CD4-positive, alpha-beta T cell treated with Interleukin-1 beta for 1 hour (primary cell): ENCODE measurements at places on chromosomes 16 and 17.

GRCh38 chr17:82253179-82253544 lies 20.3 kb downstream of the CSNK1D start:
- DNase-seq: no peak

GRCh38 chr16:48619979-48620378 lies 10.0 kb upstream of the N4BP1 start:
- DNase-seq: no peak

- DNase-seq: no peak
Observed at GRCh38 chr16:67040906-67041305, 12.0 kb downstream of the CBFB start.

DNA sequence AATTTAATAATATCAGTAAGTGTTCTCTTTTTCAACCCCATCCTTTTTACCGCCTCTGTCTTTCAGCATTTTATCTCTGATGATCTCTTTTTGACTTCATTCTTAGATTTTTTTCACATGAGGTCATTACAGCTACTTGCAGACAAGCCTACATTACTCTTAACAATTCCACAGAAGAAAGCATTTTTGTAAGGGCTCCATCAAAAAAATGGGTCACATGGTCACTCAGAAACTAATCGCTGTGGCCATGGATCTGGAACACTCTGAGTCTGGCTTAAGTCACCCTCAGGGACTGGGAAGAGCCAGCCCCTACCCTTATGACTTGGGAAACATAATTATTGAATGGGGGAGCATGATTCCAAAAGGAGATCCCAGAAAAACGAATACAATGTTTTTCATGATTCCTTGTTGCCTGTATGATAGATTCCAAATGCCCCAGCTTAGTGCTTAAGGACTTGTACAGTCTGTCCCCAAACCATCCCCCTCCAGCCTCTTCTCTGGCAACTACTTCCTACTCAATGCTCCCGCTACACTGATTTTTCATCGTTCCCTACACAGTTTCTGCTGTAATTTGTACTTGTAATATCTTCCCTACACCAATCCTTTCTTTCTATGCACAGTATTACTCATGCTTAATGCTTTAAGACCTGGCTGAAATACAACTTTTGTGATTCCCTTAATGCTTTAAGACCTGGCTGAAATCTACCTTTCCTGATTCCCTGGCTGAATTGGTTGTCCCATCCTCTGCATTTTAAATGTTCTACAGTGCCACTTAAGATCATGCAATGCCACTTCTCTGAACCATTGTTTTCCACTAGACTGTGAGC lies 457.8 kb downstream of the HS3ST4 start:
- DNase-seq: no peak

DNA sequence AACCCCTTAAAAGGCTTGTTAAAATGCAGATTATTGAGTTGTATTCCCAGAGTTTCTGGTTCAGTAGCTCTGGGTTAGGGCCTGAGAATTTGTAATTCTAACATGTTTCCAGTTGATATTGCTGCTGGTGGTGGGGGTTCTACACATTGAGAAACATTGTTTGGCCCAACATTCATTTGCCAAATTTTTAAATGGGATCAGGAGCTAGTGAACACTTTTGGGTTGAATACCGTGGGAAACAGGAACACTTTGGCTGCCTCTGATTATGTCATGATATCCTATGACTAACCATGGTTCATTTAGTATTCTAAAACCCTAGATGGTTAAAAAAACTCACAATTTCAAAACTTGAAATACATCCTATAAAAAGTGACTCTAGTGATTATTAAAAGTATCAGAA lies 89.3 kb downstream of the RPGRIP1L start:
- no peak for DNase-seq

DNA sequence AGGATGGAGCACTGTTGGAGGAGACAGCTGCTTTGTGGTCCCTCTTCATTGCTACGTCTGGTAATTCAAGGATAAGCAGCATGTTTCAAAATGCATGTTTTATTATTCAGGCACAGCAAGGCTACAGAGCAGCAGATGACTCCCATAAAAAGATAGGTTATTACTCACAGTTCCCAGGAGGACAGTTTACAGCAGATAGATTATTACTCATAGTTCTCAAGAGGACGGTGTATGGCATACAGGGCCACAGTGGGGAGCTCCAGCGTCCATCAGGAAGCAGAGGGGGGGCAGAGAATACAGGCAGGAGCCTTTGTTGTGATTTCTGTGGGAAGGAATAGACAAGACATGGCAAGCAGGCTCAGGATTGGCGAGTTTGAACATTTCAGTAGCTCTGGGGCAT lies 72.9 kb downstream of the DNAH9 start:
- DNase-seq: no peak

GRCh38 chr17:40552806-40553693 lies 12.2 kb downstream of the CCR7 start:
- no peak for DNase-seq

DNA sequence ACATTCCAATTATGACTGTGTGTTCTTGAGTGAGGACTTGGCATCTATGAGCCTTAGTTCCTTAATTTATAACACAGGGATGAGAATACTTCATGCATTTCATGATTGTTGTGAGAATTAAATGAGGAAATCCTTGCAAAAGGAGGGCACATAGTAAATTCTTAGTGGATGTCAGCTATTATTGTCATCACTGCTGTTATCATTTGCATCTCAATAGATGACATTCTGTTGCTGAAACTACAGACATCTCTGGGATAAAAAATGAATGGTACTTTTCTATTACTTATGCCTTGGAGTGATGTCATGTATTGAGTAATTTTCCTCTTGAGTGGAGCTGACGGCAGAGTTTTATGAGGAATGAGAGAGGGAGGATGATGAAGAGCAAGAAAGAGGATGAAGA lies 184.4 kb upstream of the CDH11 start:
- DNase-seq: no peak

GRCh38 chr17:378068-378467 lies 25.5 kb upstream of the RPH3AL start:
- DNase-seq: no peak

- no peak for DNase-seq
Observed at GRCh38 chr17:47959825-47960655, 2.4 kb upstream of the PRR15L start.

DNA sequence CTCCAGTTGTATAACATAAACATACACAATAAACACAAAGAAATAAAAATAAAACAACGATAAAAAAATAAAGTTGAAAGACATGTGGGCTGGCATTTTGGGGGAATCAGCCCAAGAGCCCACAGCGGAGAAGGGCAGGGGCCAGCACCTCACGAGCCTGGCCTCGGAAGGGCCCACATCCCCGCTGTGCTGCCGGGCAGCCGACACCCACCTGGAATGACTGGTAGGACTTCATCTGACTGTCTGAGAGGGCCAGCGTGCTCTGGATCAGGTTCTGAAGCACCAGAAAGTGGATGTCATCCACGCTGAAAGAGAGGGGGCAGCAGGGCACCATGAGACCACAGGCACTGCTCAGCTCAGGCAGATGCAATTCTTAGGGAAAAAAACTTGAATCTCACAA lies 73.5 kb downstream of the GTF3C1 start:
- no peak for DNase-seq

DNA sequence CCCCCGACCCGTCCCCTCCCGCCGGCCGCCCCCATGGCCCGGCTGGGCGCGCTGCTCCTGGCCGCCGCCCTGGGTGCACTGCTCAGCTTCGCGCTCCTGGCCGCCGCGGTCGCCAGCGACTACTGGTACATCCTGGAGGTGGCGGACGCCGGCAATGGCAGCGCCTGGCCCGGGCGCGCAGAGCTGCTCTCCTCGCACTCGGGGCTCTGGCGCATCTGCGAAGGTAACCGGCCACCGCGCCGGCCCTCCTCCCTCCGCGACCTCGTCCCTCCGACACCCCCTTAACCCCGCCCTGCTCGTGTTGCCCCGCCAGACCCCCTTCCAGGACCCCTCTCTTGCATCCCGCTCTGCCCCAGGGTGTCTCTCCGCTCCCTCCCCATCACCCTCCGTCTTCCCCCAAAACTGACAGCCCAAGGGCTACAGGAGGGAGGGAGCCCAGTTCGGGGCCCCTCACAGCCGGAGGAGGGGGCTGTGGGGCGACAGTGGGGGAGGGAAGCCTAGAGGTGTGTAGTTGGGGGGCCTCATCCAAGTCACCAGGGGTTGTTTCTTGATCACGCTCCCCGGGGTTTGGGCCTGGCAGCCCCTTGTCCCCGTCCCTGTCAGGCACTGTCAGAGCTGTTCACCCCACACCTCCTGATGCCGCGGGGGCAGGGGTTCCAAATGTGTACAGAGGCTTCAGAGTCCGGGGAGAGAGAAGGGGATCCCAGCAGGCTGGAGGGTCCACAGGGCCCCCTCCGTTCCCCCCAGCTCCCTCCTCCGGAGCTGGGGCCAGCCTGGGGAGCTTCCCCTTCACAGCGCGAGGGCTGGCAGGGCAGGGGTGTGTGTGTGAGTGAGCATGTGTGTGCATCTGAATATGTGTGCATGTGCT lies 794 bp downstream of the TMEM235 start:
- DNase-seq: peak; percentile 10

- DNase-seq: no peak
Observed at GRCh38 chr17:61475726-61476125, 23.5 kb downstream of the TBX4 start.

DNA sequence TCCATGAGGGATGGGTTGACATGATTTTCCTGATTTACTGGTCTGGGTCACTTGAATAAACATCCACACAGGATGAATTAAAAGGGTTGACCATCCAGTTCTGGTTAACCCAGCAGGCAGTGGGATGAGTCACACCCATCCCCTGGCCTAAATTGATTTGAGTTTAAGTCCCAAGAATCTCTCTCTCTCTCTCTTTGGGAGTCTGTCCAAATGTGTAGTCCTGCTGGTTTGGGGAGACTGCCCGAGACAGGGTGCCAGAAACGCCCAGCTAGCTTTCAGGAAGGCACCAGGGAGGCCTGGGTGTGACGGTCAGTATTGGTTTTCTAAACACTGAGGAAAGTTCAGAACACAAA lies 38.8 kb downstream of the SCPEP1 start:
- no peak for DNase-seq

- peak; percentile 42 for DNase-seq
Observed at GRCh38 chr16:54930005-54930868, at the start of gene IRX5. Gene IRX5, plus strand, starts transcription at chr16:54930865. Its CDS starts 334 bp downstream, at chr16:54931199.

GRCh38 chr17:1186923-1187771 lies 7.4 kb upstream of the ABR start:
- DNase-seq: peak; percentile 76

- peak; percentile 72 for DNase-seq
Observed at GRCh38 chr17:31494259-31495021, 103.0 kb downstream of the RAB11FIP4 start.

DNA sequence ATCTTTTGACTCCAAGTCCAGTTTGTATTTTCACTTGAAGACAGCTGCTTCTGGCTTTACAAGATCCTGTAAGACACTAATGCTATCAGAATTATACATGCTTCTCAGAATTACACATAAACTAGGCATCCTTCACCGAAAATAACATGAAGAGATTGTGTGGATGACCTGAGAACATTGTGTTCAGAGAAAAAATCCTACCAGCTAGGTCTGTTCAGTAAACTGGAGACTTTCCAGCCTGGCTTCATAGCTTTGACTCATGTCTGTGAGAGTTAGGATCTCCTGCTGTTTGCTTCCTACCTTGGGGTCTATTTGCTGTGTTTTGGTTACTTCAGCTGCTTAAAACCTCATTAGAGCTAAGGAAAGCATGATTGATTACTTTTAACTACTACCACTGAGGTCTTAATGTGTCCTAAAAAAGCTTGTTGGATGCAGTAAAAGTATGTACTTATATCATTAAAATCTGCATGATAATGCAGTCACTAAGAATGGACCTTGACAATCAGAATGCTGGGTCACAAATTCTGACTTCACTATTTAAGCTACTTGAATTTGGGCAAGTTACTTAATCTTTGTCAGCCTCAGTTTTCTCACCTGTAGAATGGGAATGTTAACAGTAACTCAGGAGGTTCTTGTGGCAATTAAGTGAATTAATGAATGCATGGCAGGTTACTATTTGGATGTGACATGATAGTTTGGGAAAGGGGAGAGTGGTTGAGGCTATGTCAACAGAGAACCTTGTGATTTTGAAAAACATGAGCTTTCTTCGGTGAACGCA lies 8.0 kb upstream of the MYH13 start:
- DNase-seq: no peak

GRCh38 chr16:23131931-23132621 lies 17.2 kb downstream of the USP31 start:
- no peak for DNase-seq

DNA sequence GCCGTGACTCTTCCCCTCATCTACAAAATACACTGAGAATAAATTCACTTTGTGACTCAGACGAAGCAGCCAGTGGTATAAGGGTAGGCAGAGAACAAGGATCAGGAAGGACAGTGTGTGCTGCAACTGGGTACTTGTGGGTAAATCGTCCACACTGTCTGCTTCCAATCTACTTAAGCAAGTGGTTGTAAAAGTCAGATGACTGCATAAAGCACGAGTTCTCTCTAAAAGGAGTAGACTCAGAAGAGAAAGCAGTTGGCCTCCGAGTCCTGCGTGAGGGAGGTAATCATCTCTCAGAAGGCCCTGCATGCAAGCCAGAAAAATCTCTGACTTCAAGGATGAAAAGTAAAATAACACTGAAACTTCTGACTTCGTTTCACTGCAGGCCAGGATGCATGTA lies 43.1 kb downstream of the ANKFY1 start:
- DNase-seq: no peak

- peak; percentile 62 for DNase-seq
Observed at GRCh38 chr17:43907425-43907981, at the start of gene MPP2. Gene MPP2, minus strand, starts transcription at chr17:43907536. Its CDS starts 3,076 bp downstream, at chr17:43904460.

- DNase-seq: no peak
Observed at GRCh38 chr17:14760212-14760611, 459.3 kb downstream of the HS3ST3B1 start.

DNA sequence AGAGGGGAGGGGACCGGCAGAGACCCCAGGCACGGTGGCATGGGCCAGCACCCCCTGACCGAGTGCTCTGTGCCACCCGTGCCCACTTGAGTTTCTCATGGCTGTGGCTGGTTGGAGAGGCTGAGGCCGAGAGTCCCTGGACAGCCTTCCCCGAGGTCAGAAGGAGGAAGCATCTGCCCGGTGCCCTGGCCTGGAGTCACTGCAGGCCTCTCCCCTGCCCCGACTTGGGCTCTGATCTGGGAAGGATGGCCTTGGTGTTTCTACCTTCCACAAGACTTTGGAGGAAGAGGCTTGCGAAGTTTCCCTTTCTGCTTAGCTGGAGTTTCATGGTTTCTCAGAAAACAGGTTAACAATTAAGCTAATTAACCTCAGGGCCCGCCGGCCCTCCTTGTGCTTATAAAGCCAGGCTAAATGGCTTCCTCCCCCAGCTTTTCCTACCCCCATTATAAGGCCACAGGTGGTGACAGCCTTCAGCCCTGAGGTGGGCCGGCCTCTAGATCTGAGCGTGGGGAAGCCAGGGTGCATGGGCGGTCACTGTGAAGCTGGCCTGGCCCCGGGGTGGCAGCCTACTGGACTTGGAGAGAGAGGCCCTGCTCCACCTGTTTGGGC lies 17.3 kb downstream of the LLGL2 start:
- no peak for DNase-seq

- no peak for DNase-seq
Observed at GRCh38 chr16:66751053-66751302, 431 bp downstream of the DYNC1LI2 start.

DNA sequence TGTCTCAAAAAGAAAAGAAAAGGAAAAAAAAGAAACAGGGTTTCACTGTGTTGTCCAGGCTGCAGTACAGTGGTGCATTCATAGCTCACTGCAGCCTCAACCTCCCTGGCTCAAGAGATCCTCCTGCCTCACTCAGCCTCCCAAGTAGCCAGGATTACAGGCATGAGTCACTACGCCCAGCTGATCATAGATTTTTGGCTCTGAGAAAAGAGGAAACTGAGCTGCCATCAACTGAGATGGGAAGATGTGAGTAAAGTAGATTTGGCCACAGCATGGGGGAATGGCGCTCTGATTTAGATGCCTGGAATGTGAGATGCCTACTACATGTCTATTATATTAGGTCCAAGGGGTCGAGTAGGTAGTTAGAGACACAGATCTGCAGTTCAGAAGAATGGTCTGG lies 5.9 kb upstream of the NAGS start:
- DNase-seq: no peak
